ENCODE measurements at places on chromosomes 12 and 14.

DNA sequence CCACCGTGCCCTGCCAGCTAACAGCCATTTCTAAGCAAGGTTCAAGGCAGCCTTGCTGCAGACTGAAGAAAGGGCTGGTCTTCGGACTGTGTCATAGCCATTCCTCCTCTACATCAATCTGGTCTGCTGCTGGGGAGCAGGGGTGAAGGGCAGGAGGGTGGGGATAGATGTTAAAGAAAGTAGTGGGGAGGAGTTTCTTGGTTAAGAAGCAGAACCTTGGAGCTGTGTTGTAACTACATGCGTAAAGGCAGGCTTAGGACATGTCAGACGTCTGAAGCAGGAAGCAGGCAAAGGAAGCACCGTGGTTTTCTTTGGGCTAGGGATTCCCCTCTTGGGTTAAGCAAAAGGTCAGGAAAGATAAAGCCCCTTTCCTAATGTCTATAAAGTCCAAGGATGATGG is 18.1 kb upstream of the NEK9 start:
- DNase-seq: peak; percentile 84

DNA sequence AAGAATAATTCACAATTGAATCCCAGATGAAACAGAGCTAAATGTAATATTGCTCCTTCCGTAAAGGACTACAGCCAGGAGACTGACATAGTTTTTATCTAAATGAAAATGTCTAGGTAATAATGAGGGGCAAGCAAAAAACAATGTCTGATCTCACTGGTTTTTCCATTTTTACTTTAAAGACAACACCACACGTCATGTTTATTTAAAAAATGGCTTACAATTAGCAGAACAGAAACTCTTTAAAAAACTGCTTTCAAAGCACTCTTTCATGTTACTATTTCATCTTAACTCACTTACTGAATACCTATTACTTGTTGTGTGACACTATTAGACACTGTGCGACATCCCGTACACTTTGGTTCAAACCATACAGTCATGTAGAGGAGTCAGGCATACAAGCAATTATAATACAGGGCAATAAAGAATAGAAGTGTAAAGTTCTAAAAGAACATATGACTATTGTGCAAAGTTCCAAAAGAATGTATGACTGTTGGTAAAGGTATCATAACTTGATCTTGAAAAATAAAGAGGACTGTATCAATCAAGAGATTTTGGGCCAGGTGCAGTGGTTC is 9.1 kb downstream of the BTBD7 start:
- DNase-seq: no peak

DNA sequence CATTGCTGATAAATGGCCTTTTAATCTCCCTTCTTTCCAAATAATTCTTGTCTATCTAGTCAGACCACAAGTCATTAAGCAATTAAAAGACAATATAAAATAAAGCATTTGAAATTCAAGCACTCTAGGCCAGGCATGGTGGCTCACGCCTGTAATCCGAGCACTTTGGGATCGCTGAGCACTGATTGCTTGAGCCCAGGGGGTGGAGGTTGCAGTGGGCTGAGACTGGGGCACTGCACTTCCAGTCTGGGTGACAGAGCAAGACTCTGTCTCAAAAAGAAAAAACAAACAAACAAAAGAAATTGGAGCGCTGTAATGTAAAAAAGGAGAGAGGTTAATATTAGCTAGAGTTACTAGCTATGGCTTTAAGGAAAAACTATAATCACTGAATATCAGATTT is 30.5 kb upstream of the CSRP2 start:
- DNase-seq: no peak

DNA sequence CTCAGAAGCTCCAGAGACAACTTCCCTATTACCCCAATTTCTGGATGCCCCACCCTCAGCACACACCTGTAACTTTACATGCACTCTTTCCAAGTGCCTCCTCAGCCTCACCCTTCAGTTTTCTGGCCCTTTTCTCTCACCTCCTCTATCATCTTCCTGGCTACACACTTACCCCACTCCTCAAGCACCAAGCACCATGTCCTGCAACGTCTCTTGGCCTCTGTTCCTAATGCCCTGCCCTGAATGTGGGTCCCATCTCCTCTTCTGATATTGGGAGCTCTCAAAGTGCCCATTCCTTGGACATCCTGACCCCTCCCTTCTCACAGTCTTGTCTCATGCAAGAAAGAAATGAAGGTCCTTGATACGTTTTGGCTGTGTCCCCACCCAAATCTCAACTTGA is 1.2 kb downstream of the KRT72 start:
- DNase-seq: no peak

GRCh38 chr12:13093191-13093847 is 10.1 kb downstream of the GSG1 start:
- DNase-seq: peak; percentile 41

GRCh38 chr14:29814156-29815015 is 113.3 kb downstream of the PRKD1 start:
- no peak for DNase-seq

DNA sequence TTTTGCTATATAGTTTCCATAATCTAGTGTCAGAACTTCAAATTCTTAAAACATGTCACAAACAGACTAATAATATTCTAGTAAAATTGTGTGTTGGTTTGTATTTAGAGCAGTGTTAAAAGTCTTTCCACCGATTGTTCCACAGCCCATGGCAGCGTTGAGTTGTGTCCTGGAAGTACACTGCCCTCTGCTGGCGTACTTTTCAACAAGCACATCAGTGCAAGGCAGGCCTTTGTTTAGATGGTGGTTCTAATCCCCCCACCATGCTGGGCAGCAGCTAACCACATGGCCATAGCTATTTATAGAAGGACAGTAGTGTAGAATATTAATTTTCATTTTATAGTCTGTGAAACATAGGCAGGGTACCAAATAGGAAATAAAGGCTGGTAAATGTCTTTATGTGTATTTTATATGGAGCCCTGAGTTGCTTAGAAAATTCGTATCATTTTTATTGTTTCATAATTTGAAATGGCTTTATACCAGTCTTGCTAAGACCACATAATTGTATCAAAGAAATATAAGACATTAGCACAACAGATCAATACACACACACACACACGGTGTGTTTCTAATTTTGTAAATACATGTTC is 235.4 kb downstream of the SEC23A start:
- DNase-seq: peak; percentile 79

- no peak for DNase-seq
Measured at GRCh38 chr12:128444598-128444997, 177.6 kb downstream of the TMEM132C start.

- no peak for DNase-seq
Measured at GRCh38 chr14:68919129-68919927, 59.8 kb downstream of the ACTN1 start.

- no peak for DNase-seq
Measured at GRCh38 chr14:101992708-101993107, 28.3 kb downstream of the DYNC1H1 start.

GRCh38 chr12:98814254-98814653 is 169.2 kb downstream of the APAF1 start:
- no peak for DNase-seq

DNA sequence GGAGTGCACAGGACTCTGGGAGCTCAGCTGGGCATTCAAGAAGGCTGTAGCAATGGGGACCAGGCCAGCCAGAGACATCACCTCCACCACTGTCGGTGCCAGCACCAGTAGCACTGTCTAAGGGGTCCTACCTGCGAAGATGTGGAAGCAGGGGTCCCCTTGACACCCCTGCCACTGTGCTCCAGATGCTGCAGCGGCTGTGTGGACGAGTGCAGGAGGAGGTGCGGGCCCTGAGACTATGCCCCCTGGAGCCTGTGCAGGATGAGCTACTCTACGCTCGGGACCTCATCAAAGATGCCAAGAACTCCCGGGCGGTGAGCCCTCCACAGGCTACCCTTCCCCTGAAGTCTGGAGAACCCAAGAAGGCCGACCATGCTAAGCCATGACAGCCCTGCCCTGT is 8.6 kb downstream of the CARMIL3 start:
- DNase-seq: no peak

DNA sequence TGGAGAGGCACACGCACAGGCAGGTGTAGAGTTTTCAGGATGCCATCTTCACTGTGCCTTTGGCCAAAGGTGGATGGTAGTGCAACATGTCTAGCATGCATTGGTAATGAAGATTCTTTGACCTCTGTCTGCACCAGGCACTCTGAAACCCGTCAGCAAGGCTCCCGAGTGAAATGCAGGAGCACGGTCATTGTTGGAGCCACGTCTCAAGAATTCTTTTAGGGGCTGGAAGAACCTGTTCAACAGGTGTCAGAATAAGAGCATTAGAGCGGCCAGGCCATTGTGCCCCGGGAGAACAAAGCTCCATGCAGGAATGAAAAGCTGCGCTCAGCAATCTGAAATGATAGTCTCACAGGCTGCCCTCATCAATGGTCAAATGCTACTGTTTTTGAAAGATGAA is 40.2 kb upstream of the DICER1 start:
- no peak for DNase-seq

GRCh38 chr12:128056136-128056801 is 210.7 kb upstream of the TMEM132C start:
- no peak for DNase-seq

GRCh38 chr14:85175556-85175955 is 354.4 kb upstream of the FLRT2 start:
- peak; percentile 79 for DNase-seq

GRCh38 chr12:62934239-62934798 is 631 bp downstream of the PPM1H start:
- DNase-seq: peak; percentile 37

DNA sequence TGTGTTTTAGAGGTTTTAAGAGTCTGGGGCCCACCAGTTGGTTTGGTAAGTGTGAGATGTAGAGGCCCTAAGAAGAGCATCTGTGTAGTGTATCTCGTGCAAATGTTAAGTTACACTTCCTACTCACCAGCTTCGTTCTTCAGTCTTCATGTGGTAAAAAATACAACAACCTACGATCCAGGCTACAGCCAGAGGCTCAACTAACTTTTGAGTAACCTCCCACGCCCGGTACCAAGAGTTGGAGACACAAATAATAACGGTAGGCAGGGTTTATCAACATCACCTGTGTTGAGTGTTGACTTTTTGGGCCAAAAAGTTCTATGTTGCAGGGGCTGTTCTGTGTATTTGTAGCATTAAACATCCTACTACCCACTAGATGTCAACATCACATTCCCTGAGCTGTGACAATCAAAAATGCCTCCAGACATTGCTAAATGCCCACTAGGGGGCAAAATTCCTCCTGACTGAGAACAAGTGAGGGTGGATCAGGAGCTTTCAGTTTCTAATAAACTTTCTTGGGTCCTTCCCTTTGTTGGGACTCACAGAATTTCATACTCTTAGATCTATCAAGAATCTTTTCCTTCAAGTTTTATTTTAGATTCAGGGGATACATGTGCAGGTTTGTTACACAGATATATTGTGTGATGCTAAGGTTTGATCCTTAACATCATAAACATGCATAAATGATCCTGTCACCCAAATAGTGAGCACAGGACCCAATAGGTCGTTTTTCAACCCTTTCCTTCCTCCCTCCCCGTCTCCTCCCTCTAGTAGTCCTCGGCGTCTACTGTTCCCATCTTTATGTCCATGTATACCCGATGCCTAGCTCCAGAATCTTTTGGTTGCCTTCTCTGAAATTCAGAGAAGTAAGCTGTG is 94.7 kb downstream of the SLC2A13 start:
- peak; percentile 76 for DNase-seq

GRCh38 chr14:59376686-59377085 is 88.5 kb downstream of the GPR135 start:
- DNase-seq: no peak

- DNase-seq: peak; percentile 67
Measured at GRCh38 chr14:102659797-102660196, 67.3 kb downstream of the RCOR1 start.

DNA sequence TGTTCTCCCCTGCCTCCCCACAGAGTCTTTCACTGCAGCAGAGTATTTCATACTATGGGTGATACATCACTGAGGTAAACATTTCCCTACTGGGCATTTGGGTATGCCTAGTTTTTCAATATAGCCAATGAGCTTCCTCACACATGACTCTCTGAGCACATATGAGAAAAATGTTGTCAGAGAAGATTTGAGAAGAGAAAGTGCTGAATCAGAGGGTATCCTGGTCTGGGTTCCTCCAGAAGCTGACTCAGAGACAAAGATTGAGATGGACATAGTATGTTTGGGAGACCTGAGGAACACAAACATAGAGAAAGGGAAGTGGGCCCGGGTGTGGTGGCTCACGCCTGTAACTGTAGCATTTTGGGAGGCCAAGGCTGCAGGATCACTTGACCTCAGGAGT is 12.6 kb downstream of the SLC8B1 start:
- peak; percentile 93 for DNase-seq

- DNase-seq: no peak
Measured at GRCh38 chr14:104580961-104581360, 1.4 kb downstream of the C14orf180 start.

GRCh38 chr14:90381999-90382451 is 14.8 kb upstream of the CALM1 start:
- no peak for DNase-seq

DNA sequence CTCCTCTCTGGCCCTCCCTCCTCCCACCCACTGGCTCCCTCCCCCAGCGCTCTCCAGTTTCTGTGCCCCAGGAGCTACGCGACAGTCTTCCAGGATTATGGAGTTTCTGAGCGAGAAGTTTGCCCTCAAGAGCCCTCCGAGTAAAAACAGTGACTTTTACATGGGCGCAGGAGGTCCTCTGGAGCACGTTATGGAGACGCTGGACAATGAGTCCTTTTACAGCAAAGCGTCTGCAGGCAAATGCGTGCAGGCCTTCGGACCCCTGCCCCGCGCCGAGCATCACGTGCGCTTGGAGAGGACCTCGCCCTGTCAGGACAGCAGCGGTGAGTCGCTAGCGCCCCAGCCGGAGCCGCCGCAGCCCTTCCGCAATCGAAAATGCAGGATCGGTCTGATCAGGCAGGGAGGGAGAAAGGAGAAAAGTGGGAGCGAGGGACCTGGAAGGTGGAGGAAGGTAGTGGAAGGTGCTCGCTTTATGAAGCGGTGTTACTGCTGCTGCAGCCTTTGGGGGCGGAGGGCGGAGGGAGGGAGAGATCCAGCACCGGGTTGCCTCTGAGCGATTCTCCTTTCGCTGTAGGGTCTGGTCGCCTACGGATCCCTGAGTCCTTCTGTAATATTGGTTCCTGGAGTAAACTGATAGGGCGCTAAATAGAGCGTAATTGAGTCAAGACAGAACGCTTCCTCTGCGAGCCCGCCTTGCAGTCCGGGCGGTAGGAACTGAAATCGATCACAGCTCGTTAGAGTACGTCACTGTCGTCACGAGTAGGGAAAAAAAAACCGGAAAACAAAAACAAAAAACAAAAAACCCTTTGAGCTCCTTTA is at the start of gene ALX1:
ALX1 (plus strand) TSS at position 56 of the 819 bp plus-strand sequence; CDS start at position 98, 42 bp downstream.
- peak; percentile 40 for DNase-seq

DNA sequence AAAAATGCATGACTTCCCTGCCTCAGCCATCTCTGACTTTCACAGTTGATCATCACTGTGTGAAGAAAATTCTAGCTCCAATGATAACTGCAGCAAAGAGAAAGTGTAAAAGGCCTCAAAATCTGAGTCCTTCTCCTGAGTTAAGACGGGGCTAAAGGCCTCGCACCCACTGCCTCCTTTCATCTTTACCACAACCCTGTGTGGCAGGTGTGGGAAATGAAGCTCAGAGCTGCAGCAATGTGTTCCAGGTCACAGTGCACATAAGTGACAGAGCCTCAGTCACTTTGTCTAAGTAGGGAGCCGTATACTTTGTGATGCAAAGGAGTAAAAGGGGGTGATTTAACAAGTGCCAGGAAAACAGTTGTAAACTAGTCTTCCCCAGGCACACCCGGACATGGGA is 144.7 kb upstream of the TMCC3 start:
- DNase-seq: no peak
